ENCODE measurements at places on chromosomes 4 and X.

DNA sequence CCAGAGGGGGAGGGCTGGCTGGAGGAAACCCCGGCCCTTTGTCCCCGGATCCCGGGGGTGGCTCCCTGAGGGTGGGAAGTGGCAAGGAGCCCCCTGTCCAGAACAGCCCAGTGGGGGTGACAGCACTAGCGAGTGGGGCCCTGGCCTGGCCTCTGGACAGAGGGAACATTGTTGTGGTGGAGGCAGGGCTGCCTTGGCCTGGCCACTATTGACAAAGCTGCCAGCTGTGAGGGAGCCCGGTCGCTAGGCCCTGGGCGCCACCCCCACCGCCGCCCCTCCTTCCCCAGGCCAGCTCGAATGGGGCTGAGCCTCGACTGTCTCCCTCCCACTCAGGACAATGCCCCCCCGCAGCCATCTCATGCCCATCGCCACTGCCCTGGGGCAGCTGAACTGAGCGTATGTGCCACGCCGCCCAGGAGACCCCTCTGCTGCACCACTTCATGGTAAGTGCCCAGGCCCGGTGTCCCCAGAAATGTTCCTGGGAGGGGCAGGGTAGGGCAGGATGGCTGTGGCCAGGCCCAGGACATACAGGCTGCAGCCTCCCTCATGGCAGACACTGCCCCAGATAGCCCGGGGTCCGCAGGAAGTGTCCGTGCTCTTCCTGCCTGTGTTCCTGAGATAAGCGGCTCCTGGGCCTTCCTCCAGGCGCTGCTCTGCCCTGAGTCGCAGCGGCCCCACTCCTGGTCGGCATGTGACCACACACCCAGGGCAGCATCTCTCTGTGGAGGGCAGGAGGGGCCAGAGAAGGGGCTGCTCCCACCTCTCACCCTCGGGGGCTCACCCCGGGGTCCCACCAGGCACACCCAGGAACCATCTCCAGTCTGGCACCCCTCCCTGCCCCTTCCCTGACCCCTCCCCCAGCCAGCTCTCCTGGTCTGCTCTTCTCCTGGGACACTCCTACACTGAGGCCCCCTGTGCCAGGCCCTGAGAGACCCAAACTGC, 1.4 kb downstream of the PLXNB3 start:
- DNase-seq = peak; percentile 91

- no peak for DNase-seq
Observed at GRCh38 chr4:184310881-184311709, 93.4 kb upstream of the ENPP6 start.

DNA sequence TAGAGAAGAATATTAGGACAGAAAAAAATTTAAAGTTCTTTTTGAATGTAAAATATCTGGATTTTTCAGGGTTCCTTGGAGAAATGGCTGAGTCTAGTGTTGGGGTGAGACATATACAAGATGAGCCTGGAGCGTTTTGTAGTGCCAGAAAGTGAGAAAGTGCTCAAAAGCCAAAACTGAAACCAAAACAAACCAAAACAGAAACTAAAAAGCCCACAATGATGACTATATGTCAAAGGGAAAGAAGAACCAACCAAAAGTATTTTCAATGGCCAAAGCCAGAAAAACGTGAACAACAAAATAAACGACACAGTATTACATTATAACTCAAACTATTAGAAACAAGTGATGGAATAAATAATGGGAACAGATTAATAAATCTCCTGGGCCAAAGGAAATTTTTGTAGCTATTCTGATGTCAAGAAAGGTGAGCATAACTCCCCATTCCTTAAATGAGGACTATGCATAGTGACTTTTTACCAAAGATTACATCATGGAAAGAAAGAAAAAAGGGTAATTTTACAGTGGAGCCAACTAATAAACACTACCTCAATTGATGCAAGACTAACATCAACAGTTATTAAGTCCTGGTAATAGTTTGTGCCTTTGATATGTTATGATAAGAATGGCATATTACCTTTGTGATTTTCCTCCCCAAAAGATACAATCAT, 1137.6 kb downstream of the C4orf33 start:
- DNase-seq = no peak

- no peak for DNase-seq
Observed at GRCh38 chr4:87933337-87933736, 42.2 kb upstream of the SPP1 start.

GRCh38 chr4:99135541-99136162, 8.4 kb downstream of the ADH4 start:
- DNase-seq = no peak

GRCh38 chr4:119532319-119532718, 96.3 kb downstream of the PDE5A start:
- DNase-seq = no peak

GRCh38 chr4:67790721-67791120, 36.5 kb upstream of the GNRHR start:
- no peak for DNase-seq

DNA sequence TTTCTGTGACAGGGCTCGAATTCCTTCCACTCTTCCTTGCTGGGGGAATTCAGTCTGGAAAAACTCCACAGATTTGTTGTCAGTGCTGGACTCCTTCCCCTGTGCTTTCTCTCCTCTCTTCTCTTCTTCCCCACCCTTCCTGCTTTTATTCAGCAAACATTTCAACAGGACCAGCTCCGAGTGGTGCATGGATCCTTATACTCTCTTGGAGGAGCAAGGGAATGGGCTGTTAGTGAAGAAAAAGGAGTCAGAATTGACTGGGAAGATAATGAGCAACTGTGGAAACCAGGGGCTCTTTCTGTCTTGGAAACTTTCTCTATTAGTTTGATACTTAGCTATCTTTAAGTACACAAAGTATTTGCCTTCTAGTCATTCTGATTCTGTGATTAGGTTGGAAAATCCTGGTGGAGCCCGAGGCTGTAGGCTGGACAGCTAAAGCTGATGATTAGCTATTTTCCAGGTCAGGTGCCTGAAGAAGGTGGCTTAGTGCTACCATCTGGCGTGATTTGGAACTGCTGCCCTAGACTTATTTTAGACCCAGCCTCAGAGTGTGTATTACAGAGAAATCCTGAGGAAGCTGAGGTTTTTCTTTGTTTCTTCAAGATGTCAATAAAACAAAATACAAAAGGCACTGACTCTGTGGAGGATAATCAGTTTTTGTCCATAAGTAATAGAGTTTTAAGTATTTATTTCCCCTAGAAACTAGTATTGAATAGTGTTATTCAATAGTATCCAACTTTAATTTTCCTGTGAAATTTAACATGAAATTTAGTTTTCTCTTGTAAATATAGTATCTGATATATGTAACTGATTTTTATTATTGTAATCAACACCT, 38.4 kb downstream of the NAP1L5 start:
- no peak for DNase-seq

DNA sequence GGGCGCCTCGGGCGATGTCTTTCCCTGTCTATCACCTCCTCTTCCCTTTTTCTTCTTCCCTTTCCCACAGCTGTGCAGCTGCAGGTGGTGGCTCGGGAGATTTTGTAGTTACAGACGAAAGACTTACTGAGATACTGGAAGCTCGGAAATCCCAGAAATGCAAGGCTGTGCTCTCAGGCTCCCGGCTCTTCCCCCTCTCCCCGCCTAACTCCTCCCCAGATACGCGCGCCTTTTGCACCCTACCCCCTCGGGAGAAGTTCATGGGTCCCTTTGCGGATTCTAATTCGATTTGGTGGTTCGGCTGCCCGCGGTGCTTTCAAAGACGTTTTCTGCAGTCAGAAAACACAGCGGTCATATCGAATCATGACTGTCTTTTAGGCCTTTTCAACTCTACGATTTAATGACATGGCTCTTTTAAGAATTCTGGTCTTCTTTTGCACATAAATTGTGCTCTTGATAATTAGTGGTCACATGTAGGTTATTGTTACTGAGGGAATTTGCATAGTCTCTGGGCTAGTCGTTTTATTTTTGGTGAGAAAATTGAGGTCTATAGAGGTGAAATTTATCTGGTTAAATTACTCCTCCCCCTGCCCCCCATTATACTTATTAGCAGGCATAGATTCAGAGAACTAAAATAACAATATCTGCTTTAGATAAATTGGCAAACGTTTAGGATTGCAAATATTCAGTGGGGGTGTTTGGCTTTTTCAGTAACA, 1.6 kb downstream of the SEPTIN11 start:
- no peak for DNase-seq

DNA sequence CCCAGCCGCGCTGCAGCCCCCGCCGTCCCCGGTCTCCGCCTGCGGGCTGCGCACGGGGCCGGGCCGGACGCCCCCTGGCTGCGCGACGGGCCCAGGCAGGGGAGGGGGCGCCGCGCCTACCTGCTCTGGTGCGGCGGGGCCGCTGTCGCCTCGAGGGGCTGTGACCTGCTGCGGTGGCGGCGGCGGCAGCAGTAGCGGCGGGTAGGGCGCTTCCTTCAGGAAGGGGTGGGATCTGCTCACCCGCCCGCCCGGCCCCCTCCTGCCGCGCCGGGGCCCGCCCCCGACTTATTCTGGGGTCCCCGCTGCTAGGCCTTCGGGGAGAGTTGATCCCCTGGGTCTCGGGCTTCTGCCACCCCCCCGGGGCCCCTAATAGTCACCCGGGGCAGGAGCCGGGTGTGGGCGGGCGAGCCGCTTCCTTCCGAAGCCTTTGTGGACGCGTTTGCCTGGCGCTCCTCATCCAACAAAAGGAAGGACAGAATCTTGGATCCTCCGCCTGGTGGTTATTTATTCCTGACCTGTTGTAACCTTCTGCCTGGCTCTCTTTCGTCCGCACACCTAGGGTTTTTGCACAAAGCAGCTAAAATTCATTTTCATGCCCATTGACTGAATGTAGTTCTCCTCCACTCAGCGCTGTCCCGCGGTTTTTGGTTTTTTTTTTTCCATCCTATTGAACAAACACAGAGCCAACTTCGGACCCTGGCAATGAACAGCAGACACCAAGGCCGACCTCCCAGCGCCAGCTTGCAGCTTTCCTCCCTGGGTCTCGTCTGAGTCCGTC, at the start of gene TMEM150C:
Gene TMEM150C, minus strand, starts transcription at position 203 of the 778 bp plus-strand sequence. CDS start 57,331 bp downstream, outside the sequence.
- no peak for DNase-seq

- DNase-seq = no peak
Observed at GRCh38 chrX:119417842-119418241, 18.7 kb downstream of the SLC25A43 start.

DNA sequence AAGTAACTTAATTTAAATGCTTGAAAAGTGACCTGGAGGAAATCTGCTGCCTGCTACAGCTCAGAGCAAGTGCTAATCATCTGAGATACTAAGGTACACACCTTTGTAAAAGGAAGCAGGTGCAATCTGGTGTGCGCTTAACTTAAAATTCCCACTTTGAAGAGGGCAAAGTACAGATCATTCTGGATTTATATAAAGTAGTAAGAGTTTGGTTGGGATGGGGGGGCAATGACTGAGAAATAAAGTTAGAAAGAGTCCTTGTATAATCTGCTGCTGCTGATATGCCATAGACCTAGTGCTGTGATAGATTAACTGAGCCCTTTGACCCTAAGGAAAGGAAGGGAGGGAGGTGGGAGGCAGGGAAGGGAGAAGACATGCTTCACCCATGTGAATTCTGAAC, 141.0 kb downstream of the MTNR1A start:
- no peak for DNase-seq

DNA sequence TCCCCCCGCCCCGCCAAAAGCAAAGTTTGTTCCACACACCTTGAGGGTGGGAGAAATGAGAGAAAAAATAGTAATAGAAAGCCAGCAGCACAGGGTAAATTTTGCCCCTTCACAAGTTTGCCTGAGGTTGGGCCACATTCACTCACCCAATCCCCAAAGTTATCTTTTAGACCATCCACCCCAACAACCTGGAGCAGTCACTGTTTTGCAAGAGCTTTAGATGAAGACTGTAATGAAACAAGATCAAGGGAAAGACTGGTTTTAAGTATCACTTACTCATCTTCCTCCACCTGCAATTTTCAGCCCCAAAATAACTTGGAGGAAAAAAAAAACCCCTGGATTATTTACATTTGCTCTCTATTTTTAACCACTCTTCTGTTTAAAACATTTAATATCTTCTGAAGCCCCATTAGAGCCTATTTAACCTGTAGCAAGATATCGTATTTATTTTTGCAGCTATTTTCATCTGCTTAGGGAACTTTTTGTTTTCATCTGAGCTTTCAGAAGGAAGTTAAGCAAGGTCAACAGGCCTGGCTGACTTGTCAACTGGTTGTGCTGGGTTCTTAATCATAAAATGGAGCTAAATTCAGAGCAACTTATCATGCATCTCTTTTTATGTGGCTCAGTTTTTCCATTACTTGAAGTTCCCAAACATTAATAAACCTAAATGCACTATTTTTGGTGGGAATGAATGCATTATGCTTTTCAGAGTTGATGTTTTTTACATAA, 24.6 kb upstream of the TBL1X start:
- no peak for DNase-seq

GRCh38 chr4:172245516-172245915, 432.3 kb downstream of the GALNTL6 start:
- no peak for DNase-seq

- DNase-seq = no peak
Observed at GRCh38 chr4:25889589-25890503, 24.2 kb upstream of the SMIM20 start.

GRCh38 chr4:100083289-100083688, 107.0 kb downstream of the DDIT4L start:
- no peak for DNase-seq

DNA sequence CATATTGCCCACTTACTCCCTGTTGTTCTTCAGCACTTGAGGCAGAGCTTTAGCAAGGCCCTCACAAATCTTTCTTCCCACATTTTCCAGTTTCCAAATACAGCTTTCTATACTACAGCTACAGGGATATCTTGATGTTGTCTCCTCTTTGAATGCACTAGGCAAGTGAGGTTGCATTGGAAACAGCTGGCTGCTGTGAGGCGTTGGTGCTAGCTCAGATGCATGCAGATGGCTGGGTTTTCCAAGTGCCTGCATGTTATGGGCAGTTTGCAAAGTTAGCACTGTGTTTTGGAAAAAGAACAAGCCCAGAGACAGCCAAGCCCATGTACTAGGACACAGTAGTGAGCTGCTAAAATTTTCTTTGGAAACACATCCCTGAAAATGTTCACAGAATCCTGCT, 315.1 kb upstream of the RASGEF1B start:
- DNase-seq = no peak

DNA sequence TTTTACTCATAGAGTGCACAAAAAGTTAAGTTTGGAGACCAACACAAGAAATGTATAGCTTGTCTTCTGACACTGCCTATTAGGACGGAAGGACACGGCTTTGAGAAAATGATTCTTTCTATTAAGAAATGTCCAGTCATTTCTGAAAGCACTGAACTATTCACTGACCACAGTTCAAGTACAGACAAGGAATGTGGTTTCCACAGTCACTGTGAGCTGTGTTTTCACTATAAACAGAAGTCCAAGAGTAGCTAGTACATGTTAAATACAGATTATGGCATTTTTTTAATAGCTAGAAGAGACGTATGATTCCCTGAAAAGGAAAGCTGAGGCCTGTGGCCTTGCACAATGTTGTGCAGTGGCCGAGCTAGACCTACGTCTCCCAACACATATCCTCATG, 115.1 kb upstream of the GPM6A start:
- DNase-seq = no peak

DNA sequence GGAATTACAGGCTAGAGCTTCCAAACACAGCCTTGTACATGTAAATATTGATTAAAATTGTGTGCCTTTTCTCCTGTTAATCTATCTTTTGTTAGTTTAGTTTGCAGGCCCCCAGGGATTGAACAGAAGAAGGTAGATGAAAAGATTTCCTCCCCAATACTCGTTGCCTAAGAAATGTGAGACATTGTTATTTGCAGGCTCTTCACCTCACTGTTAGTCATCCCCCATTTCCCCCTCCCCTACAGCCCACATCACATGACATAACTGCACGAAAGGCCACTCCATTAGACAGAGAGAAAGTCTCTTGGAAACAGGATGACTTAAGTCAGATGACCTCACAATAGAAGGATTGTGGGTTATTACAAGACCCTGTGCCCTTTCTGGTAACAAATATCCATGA, 13.3 kb upstream of the MID1 start:
- peak; percentile 1 for DNase-seq
